Activated CD8-positive, alpha-beta memory T cell treated with anti-CD3 and anti-CD28 coated beads, Interleukin-2, amount 50 U/mL, for 48 hours (primary cell): ENCODE measurements at places on chromosomes 6 and 20.
A peak's percentile ranks its signal among the peaks of the same experiment; 100 is the strongest.

GRCh38 chr6:156163311-156163710 lies 613.9 kb upstream of the ARID1B start:
- DNase-seq = no peak

DNA sequence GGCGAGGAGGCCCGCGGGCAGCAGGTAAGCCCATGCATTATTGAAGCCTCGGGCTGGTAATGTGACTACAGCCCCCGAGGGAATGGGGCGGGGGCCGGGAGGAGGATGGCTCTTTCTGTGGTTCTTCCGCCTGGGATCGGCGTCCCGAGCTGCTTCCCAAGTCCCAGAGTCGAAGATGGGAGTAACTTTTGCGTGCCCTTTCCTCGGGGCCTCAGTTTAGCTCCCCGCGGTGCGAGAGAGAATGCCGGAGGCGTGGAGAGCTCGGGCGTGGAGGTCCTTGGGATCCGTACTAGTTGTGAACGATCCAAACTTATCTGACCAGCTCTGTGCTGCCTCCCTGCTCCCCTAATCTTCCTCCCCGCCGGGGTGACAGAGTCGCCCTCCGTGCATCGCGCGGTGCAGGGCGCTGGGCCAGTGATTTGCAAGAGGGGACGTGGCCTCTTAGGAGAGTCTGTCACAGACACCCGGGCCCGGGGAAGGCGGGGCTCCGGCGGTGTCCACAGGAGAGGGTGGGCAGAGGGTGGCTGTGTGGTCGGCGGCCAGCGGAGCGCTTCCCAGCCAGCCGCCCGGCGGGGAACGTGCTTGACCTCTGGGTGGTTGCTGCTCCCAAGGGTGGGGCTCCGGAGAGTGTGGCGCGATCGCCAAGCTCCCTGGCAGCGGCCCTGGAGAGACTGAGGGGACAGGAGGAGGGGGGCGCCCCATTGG lies 815 bp downstream of the UTRN start:
- peak; percentile 70 for DNase-seq

DNA sequence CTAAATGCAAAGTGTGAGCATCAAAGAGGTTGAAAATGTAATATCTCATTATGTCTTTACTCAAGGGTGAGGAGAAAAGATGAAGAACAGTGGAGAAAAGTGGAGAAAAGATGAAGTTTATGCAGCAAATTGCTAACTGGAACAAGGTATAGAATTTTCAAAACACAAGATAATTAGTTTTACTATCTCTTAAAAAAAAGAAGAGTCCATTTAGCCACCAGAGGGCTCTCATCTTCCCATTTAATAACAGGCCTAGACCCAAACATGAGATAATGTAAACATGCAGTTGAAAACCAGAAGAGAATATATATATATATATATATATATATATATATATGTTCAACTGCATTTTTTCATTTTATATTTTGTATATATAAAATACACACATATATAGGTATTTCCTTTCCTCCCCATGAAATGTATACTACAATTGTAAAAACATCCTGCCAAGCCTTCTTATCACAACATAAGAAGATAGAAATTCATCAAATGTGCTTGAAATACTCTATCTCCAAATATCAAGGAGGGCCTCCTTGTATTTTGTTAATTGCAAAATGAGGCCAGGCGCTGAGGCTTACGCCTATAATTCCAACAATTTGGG lies 78.4 kb downstream of the ADTRP start:
- DNase-seq = no peak

DNA sequence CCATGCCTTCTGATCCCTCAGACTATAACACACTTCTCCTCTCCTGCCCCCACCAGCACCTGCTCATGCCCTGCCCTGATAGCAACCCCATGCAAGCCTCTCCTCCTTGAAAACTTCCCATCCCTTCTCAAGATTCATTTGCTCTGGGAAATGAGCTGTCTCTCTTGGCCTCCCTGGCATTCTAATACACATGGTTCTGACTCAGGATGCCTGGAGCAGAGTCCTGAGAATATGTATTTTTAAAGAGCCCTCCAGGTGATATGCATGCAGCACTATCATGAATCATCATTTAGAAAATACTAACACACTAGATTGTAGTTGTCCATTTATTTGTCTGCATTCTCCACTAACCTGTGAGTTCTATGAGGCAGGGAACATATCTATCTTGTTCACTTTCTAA lies 26.6 kb downstream of the HDGFL1 start:
- no peak for DNase-seq

- DNase-seq = no peak
Measured at GRCh38 chr6:117481926-117482239, 591 bp upstream of the DCBLD1 start.

GRCh38 chr6:126643352-126643751 lies 303.4 kb downstream of the CENPW start:
- DNase-seq = no peak

- DNase-seq = peak; percentile 88
Measured at GRCh38 chr6:131063028-131063763, at the start of gene EPB41L2. Gene EPB41L2, minus strand, starts transcription at chr6:131063245. Its CDS starts 106,760 bp downstream, at chr6:130956485.

- DNase-seq = no peak
Measured at GRCh38 chr20:46357030-46357514, 48.8 kb upstream of the CDH22 start.

DNA sequence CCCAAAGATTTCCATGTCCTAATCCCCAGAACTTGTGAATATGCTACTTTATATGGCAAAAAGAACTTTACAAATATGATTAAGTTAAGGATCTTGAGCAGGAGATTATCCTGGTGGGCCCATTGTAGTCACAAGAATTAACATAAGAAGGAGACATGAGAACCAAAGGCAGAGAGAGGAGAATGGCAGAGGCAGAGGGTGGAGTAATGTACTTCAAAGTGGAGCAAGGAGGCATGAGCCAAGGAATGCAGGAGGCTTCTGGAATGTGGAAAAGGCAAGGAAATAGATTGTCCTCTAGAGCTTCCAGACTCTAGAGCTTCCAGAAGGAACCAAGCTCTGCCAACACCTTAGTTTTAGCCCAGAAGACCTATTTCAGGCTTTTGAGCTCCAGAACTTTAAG lies 147.4 kb downstream of the MOXD1 start:
- DNase-seq = no peak

DNA sequence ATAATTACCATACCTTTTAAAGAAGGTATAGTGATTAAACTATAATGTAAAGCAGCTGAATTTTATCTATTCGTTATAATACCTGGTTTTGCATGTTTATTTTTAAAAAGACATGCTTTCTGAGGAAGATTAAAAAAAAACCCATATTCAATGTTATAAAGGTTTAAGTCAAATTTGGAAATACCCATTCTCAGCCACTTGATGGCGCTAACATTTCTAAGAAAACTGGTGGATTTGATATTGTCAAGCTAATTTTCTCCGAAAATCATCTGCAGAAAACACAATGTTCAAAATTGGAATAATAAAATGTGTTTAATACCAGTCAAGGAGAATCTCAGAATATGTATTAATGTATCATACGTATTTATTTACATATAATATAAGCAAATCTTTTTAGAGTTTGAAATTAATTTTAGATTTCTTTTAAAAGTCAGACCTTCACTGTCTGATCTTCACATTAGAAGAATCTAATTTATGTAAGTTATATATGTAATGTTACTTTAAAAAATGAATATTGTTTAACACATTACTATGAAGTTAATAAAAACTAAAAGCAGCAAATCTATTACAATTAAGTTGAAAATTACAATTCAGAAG lies 35.0 kb downstream of the SHPRH start:
- DNase-seq = no peak

GRCh38 chr6:6657085-6657819 lies 68.7 kb downstream of the LY86 start:
- no peak for DNase-seq

DNA sequence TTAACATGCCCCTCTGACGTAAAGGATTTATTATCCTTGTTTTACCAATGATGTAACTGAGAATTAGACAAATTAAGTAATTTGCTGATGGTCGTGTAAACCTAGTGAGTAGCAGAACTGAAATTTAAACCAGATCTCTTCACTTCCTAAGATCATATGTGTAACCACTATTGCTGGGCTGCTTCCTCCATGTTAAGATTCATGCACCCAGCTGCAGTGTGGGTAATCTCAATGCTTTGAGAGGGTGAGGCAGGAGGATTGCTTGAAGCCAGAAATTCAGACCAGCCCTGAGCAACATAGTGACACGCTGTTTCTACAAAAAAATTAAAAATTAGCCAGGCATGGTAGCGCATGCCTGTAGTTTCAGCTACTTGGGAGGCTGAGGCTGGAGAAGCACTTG lies 97.9 kb downstream of the L3MBTL3 start:
- DNase-seq = no peak

DNA sequence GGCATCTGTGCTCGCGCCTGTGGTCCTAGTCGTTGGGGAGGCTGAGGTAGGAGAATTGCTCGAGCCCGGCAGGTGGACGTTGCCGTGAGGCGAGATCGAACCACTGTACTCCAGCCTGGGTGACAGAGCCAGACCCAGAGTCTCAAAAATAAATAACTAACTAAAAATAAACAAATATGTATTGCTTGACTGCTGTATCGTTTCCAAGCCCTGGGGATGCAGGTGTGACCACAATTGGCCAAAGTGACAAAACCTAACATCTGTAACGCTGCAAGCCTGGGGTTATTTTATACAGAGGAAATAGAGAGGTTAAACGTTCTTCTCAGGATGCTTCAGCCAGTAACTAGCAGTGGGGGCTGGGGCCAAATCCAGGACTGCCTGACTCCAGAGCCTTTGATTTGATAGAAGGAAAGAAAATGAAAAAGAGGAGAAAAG lies 1.9 kb upstream of the SRSF3 start:
- DNase-seq = no peak

- DNase-seq = no peak
Measured at GRCh38 chr20:15235471-15236198, 898.2 kb upstream of the FLRT3 start.

- no peak for DNase-seq
Measured at GRCh38 chr6:105769197-105769596, 316.9 kb upstream of the PRDM1 start.

- peak; percentile 45 for DNase-seq
Measured at GRCh38 chr6:43383021-43383667, 13.7 kb upstream of the ZNF318 start.

GRCh38 chr6:149830731-149831307 lies 33.3 kb downstream of the LRP11 start:
- DNase-seq = no peak

- DNase-seq = no peak
Measured at GRCh38 chr6:123402052-123402451, 234.7 kb downstream of the TRDN start.

DNA sequence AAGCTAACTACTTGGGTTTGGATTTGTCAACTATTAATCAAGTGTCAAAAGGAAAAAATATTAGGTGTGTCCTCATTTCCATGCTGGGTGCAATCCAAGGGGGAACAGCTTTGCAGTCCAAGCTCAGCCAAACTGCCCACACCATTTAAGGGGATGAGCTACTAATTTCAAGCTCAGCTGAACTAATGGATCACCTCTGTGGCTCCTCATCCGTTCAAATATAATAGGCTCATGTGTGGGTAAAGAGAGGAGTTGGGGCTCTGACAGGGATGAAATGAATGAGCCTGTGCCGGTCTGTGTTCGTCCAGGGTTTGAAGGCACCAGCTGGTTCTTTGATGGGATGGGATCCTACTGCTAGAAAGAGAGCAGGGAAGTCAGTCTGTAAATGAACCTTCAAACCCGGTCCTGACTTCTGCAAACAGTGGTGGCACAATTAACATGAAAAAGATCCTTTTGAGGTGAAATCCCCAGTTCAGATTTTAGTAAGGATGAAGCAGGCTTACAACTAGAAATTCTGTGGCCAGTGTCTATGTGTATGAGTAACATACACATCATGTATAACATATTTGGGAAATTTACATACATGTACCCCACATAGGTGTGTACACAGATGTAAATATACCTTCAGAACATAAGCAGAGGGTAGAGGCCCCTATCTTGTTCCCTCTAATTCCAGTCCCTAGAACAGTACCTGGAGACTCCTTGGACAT lies 41.9 kb downstream of the TTI1 start:
- no peak for DNase-seq

DNA sequence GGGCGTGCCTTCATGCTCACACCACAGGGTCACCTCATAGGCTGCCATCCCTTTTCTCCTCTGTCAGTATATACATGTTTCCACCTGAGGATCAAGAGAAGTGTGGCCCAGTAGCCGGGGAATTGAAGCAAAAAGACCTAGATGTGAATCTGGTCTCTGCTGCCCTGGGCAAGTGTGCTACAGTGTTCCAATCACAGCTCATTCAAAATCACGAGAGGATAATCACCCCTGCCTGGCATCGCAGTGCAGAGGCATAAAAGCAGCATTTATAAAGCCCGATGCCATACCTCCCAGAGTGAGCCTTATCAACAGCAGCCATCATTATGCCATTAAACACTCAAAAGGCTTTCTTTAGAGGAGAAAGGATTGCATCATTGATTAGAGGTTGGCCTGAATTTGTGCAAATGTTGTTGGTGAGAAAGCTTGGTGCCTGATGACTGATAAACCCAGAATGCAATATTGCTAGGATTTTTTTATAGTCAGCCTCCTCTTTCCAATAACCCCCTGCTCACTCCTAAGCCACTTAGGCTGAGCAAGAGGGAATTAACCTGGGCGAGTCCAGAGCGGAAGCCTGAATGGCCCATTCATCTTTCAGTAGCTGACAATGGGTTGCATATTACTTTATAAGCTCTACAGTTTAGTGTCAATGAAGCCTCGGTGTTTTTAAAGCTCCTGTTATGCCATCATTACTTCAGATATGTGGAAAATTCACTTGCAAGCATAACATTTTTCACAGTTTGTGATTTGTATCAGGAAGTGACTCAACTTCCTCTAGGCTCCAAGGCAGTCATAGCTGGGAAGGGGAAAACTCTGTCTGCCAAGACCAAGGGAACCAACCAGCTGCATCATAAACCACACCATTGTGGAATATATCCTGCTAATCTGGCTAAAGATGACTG lies 92.5 kb upstream of the NXT1 start:
- DNase-seq = no peak

GRCh38 chr6:156862711-156863110 lies 85.5 kb downstream of the ARID1B start:
- DNase-seq = no peak

GRCh38 chr6:17621003-17621402 lies 20.9 kb downstream of the FAM8A1 start:
- DNase-seq = no peak

GRCh38 chr6:116290799-116291198 lies 11.1 kb upstream of the TSPYL1 start:
- no peak for DNase-seq

DNA sequence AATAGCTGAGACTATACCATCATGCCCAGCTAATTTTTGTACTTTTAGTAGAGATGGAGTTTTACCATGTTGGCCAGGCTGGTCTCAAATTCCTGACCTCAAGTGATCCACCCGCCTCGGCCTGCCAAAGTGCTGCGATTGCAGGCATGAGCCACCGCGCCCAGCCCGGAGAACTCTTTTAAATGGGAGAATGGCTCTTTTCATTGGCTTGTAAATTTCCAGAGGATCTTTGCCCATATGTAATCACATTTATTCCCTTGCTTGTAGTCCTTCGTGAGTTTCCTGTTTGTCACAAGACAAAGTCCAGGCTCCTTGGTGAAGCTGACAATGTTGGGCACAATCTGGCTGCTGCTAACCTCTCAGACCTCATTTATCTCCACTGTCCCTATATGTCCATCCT lies 135.1 kb downstream of the CEP57L1 start:
- DNase-seq = no peak

GRCh38 chr6:137167702-137168377 lies 5.6 kb downstream of the IL22RA2 start:
- DNase-seq = no peak
